ENCODE measurements at places on chromosomes 11 and 22.

GRCh38 chr11:60003729-60004128 is 13.3 kb upstream of the OOSP4B start:
- DNase-seq: no peak

GRCh38 chr22:31607696-31608095 is 54.3 kb downstream of the PISD start:
- no peak for DNase-seq

DNA sequence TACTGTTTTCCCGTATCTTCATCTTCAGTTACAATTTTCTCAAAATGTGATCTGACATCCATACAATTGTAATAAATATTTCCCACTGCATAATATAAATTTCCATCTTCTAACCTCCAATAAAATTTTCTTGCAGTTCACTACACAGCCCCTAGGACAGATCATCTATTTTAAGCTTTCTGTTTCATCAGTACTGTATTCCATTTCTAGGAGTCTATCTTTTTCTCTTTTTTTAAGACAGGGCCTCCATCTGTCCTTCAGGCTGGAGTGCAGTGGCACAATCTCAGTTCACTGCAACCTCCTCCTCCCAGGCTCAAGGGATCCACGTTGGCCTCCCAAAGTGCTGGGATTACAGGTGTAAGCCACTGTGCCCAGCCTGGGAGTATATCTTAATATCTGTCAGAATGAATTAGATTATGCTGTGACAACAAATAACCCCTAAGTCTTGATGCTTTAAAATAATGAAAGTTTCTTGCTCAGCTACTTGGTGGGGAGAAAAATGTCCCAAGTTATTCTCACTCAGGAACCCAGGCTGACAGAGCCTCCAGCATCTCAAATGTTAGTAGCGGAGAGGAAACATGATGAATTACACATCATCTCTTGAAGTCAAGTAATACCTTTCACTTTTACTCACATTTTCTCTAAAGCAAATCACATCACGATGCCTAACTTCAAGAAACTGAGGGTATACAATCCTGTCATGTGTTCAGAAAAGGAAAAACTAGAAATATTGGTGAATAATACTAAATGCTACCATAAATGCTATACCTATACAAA is 92.2 kb downstream of the BUD13 start:
- DNase-seq: no peak

DNA sequence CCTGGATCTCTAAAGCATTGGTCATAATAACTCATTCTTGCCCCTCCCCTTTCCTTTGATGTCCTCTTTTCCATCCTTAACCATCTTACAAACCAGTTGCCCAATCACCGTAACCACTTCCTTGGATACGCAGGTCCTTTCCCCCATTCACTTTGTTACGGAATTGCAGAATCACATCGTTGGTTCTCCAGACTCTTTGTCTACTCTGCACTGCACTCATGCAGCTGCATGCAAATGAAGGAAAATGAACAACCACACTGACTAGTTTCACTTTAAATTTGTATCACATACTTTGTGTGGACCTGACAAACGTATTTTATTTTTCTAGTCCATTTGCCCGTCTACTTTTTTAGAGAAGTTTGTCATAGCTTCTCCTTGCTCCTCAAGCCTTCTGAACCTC is 69.9 kb downstream of the SLC5A12 start:
- DNase-seq: no peak

DNA sequence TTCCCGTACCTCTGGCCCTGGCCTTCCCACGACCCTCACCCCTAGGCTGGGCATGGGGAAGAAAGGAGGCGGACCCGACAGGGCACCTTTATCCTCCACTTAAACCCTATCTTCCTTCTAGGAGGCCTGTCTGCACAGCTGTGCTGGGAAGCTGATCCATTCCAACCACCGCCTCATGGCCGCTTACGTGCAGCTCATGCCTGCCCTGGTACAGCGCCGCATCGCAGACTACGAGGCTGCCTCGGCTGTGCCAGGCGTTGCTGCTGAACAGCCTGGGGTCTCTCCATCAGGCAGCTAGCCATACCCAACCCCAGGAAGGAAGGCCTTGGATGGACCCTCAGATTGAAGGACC is 599 bp downstream of the TIMM10B start:
- DNase-seq: no peak

GRCh38 chr11:126919147-126919823 is 81.3 kb downstream of the KIRREL3 start:
- DNase-seq: no peak

DNA sequence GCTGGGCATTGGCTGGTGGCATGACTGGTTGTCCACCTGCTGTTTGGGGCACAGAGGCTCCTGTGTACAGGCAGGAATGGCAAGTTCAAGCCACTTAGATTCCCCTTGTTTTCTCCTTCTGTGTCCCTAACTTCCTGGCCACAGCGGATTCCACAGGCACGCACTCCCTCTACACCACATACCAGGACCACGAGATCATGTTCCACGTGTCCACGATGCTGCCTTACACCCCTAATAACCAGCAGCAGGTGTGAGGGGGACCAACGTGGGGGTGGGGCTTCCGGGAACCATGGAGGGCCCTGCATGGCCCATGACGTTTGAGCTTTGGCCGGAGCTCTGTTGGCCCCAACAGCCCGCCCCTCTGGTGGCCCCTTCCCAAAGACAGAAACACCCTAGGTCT is 7.8 kb downstream of the SIPA1 start:
- no peak for DNase-seq

DNA sequence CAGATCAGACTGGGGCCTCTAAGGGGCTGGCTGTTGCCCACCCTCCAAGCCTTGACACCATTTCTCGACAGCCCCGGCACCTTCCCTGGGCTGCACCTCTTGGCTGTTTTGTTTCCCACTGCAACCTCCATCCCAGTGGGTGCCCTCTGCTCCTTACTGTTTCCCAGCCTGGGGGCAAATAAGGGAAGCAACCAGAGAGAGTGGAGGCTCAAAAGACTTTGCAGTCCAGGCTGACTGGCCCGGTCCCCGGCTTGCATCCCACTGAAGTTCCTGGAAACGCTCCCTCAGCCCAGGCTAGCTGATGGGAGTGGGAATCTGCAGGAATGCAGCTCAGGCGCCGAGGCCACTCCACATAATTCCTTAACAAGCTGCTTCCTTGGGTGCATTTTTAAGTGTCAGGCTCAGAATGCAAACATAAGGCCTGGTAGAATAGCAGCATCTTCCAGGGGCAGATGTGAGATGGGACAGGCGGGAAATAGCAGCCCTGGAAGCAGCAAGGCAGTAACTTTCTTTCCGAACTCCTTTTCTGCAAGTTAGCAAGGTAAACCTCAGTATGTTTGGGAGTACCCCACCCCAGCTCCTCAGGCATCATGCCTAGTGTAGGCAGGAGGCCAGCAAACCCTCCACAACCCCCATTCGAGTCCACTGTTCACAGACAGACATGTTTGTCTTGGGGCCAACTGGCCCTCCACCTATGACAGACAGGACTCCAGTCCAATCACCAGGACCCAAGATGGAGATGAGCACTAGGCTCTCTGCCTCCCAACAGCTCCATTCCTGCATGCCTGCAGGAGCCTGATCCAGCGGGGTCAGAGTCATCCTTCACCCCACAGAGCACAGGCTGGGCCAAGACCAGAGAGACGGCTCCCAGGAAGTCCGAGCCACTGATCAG is 39.3 kb downstream of the RPL27A start:
- no peak for DNase-seq

DNA sequence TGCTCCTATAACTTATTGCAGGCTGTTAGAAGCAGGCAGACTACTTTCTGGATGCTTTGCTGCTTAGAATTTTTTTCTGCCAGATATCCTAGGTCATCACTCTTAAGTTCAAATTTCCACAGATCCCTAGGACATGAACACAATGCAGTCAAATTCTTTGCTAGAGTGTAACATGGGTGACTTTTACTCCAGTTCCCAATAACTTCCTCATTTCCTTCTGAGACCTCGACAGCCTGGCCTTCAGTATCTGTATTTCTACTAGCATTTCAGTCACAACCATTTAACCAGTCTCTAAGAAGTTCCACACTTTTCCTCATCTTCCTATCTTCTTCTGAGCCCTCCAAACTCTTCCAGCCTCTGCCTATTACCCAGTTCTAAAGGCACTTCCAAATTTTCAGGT is 60.4 kb upstream of the ZBED5 start:
- no peak for DNase-seq

DNA sequence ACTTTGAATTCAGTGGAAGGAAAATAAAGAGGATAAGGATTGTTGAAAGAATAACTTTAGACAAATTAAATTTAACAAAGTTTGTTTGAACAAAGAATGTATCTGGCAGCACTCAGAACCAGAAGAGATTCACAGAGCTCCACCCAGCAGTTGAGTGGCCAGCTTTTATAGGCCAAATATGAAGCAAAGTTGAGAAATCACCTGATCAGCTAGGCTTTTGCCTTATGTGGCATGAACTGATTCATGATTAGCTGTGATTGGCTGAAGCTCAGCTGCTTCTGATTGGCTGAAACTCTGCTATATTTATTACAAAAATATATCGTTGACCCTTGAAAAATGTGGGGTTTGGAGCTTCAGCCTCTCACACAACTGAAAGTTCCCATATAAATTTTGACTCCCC is 62.6 kb downstream of the PIWIL4 start:
- no peak for DNase-seq

- DNase-seq: no peak
Measured at GRCh38 chr11:8251616-8252295, 11.9 kb downstream of the LMO1 start.

DNA sequence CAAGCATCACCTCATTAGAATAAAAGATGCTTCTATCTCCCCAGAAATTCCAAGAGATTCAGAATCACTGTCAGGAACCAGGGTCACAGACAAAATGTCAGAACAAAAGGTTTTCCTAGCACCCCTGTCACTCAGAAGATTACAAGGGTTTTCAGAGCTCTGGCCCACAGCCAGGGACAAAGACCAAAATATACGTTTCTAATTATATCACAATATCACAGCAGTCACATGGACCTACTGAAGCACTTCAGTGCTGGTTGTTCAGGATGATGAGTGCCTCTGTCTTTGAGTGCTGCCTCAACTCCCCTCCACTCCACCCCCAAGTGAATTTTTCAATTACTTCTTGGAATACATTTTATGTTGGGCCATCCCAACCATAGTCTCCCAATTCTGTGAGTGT is 21.9 kb upstream of the RTL6 start:
- no peak for DNase-seq

DNA sequence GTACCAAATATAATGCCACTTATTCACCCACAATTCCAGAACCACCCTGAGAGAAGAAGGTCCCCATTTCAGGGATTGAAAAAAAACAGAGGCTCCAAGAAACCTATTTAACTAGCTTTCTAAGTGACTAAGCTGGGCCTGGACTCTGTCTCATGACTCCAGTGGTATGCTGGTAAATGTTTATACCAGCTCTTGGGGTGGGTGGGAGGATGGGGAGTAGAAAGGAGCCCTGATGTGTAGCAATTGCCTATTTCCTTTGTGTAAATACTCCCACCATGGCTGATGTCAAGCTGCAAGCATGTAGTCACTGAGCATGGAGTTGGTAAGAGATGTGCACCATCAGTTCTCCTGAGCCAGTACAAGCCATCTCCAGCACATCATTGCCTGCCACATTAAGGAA is 2.8 kb downstream of the PRG3 start:
- no peak for DNase-seq

GRCh38 chr11:76797341-76798201 is 14.4 kb downstream of the TSKU start:
- no peak for DNase-seq

DNA sequence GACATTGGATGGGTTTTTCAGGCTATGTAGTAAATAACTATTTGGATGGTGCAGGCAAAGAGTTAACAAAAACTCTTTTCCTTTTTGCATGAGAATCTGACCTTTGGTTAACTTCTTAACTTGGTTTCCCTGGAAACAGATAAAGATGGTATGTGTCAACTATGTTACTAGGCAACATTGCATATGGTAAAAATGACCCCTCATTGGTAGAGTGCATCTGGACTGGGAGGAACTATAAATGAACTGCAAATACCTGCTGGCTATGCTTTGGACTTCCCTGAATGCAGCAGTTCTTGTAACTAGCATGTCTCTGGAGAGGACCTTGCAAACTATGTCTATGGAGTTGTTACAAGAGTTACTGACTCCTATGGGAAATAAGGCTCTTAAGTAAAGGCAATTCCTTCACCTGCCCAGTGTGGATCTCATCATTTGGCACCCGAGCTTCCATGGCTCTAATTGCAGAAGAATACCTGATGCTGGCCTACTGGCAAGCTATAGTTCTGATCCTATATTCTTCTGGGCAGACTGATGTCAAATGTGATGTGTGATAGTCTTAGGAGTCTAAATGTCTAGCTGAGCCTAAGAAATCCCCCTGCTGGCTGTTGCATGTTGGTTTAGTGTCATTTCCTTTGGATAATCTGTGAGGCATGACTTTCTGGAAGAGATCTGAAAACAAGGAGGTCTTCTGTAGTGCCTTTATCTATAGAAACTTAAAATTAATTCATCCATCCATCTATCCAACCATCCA is 126.7 kb upstream of the MTMR2 start:
- no peak for DNase-seq
